ENCODE measurements at places on chromosomes 13 and 19. TPM values are rescaled to one million over a fixed set of nuclear protein-coding genes. Genes with fewer than 3 reads are reported as not detected.

- DNase-seq: no peak
Measured at GRCh38 chr13:51067210-51067701, 43.8 kb downstream of the C13orf42 start.

The FOSB gene
- total RNA-seq: 0.83 TPM

The ZNF675 gene
- 19.8 TPM for total RNA-seq

DNA sequence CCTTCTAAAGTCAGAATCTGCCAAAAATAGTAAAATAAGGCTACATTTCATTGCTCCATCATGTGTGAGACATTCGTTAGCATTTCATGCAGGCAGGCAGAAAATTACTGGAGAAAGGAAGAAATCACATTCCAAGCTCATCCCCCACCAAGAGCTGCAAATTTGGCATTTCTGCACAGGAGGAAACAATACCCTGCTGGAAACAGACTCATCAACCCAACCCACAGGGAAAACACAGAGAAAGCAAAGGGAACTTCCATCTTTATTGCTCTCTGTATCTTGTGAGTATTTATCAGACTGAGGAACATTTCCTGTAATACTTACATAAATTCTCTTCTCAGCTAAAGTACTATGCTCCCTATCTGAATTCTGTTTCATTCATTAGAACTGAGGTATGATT lies 95.7 kb downstream of the KCTD12 start:
- DNase-seq: no peak

DNA sequence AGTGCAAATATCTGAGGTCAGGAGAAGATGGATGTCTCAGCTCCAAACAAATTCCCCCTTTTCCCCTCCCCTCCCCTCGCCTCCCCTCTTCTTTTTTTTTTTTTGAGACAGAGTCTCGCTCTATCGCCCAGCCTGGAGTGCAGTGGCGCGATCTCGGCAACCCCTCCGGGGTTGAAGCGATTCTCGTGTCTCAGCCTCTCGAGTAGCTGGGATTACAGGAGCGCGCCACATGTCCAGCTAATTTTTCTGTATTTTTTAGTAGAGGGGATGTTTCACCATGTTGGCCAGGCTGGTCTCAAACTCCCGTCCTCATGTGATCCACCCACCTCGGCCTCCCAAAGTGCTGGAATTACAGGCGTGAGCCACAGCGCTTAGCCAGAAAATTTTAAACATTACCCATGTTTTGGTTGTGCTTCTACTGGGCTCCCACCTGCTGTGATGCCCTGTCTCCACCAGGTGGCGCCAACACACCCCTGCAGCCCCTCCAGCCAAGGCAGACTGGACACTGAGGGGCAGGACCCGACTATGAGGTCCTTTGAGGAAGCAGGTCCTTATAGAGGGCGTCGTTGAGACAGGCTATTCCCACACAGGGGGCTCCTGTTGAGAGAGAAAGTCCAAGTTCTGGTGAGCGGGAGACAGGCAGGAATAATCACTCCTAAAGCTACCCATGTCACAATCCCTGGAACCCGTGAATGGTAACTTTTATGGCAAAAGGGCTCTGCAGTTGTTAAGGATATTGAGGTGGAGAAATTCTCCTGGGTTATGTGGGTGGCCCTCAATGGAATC lies 6.3 kb downstream of the ERICH4 start:
- DNase-seq: peak; percentile 85

GRCh38 chr13:85204668-85205344 lies 594.4 kb downstream of the SLITRK6 start:
- peak; percentile 24 for DNase-seq

All from Daoy (cell line).